CD4-positive, alpha-beta T cell treated with Interleukin-10 for 1 hour (primary cell): ENCODE measurements at places on chromosomes 2 and 18.

DNA sequence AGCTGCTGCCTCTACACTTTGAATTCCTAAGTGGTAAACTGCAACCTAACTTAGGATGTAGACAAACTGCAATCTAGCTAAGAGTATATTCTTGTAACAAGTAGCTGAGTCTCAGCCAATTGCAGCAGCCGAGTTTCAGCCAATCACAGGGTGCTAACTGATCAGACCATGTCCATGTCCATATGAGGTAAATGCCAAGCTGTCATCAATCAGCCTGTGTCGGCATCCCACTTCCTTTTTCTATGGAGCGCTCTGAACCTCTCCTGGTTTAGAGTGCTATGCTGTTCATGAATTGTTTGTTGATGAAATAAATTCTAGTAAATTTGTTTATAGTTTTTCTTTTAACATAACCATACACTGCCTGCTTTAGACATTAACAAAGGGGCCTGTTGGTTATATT, 408.8 kb downstream of the NBAS start:
- no peak for DNase-seq

- no peak for DNase-seq
Measured at GRCh38 chr18:57389271-57389670, 36.9 kb downstream of the ST8SIA3 start.

DNA sequence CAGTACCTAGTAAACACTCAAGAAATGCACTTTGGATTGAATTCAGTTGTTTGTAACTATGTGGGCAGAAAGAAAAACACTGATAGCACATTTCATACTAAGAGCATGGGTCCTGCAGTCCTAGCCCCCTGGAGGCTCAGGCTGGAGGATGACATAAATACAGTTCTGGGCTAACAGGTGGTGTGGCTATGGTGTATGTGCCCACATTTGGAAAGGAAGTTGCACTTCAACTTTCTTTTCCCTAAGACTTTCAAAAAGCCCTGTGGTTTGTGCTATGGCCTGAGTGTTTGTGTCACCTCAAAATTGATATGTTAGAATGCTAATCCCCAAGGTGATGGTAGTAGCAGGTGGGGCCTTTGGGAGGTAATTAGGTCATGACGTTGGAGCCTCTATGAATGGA, 218.2 kb downstream of the CDCA7 start:
- DNase-seq, result no peak

- DNase-seq, result no peak
Measured at GRCh38 chr2:23530206-23530908, 145.4 kb downstream of the KLHL29 start.

DNA sequence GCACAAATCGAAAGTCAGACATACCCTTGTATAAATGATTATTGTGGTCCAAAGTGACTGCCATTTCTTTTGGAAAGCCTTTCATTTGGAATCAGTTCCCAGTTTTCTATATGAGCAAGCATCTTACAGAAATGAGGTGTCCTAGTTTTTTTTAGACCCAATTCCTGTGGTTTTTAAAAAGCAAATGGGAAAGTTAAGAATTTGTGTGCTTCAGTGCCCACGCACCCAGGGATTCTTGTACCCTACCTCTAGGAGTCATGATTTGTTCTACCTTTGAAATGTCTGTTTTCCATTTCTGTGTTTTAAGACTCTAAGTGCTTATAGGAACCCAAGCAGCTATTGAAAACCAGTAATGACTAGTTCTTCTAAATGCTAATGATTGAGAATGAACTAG, 218.1 kb downstream of the CAMKMT start:
- no peak for DNase-seq

GRCh38 chr18:44654573-44654972, 26.1 kb upstream of the SETBP1 start:
- no peak for DNase-seq

DNA sequence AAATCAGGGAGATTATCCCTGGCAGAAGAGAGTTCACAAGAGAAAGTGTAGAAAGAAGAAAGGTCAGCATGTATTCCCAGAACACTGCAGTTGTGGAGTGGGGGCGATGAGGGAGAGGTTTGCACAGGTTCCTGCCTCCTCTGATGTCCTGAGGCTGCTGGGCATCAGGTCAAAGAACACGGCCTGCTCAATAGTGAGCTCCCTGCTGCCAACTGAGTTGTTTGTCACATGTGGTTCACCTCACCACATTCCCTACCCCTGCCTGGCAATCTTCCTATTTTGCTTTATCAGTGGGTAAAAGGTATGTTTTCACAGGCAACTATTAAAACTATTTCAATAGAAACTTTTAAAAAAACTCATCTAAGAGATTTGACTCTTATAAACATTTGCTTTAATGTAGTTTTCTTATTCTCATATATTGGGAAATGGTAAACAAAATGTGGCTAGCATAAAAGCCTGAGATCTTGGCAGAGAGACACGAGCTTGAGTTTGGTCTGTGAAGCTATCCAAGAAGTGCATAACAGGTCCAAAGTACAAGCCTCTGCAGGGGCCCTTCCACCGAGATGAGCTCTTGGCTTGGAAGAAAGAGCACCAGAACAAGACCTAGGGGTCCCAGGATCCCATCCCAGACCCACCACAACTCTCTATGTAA, 123.9 kb upstream of the SRD5A2 start:
- no peak for DNase-seq

DNA sequence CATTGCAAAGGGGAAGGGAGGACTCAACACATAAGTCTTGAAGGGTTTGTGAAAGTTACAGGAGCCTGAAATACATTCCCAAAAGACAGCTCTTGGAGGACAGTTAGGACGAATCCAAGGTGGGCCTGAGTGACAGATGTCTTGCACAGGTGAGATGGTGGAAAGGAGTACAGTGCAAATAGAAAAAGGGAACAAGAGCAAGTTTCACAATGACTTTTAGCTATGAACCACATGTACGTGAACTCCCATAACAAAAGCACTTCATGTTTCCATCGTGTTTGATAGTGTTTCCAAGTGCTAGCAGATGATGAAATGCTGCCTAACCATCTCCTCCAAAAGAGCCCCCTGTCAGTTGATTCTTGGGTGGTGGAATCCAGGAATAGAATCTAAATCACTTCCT, 1.8 kb downstream of the IL18RAP start:
- DNase-seq, result no peak

DNA sequence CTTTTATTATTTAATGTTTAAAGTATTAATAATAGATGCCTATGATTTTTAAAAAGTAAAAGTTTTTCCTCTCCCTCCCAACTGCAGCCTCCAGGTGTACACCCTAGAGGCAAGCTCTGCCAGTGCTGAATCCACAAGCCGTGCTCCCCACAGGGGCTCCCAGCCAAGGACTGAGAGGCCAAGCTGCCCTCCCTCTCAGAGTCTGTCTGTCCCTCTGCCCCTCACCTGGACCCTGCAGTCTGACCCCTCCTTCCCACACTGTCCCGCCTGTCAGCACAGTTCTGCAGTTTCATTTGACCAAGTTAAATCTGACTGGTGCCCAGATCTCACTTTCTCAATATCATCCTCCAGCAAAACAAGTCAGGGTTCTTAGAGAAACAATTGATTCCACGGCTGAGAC, 14.8 kb upstream of the PROC start:
- no peak for DNase-seq

DNA sequence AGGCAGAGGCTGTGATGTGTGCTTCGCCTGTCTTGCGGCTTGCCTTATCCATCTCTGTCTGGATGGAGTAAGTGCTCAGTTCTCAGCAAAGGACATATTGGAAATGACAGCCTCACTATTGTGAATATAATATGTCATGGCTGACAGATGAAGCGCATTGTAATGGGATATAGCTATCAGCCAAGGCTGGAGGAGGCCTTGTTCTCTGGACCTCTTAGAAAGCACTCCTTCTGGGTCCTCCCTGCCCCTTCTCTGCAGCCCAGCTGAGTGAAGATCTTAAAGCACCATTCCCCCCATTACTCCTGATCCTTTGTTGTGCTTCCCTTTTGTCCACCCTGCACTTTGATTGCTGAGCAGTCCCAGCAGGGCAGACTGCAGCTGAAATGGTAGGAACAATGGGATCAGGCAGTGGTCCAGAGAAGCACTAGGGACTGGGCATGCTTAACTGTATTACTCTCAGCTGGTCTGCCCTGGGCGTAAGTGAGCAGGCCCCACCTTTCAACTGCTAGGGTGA, 265.3 kb downstream of the SETBP1 start:
- DNase-seq, result no peak

- no peak for DNase-seq
Measured at GRCh38 chr2:147600646-147601045, 244.2 kb upstream of the ACVR2A start.

DNA sequence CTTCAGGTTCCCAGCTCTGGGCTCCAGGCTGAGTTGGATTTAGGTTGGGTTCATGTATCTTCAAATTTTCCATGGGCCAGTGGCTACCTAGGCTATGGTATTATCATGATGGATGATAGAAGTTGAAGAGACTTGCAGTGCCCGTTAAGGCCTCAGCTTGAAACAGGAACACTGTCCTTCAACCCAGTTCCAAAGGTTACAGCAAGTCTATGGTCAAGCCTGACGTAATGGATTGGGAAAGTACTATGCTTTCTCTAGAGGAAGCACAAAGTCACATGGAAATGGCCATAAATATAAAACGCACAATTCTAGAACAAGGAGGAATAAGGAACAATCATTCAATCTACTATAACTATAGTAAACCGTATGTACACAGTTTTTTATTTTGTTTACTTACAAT, 593.2 kb downstream of the ZEB2 start:
- DNase-seq, result no peak

DNA sequence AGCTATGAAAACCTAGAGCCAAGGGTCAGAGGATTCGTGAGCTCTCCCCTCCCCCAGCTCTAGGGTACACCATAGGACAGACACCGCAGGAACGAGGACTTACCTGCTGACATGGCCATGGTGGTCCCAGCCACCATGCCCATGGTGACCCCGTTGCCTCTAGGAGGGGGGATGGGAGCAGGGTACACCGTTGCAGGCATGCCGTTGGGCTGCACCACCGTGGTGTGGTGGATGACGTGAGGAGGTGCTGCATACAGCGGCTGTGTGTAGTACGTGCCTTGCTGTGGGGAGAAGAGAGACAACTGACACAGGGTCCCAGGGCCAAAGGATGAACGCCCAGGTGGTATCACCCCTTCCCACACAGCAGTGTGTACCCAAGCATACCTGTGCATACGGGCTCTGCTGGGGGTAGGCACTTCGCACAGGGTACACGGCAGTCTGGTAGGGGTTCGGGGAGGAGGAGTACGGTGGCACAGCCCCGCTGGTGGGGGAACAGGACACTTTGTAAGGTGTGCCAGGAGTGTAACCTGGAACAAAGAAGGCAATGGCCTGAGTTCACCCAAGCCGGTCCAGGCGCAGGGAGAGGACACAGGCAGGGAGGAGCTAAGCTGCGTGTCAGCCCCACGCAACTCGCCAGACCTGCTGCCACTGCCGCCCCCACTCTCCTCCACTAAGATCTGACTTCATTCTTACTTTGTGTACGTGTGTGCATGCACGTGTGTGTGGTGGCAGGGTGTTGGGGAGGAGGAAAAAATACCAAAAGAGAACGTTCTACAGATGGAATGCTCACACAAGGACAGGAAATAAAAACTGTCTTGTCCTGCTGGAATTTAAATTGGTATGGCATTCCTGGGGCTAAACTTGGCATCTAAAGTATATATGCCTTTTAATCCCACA, 37.8 kb downstream of the FAM168B start:
- DNase-seq, result no peak

DNA sequence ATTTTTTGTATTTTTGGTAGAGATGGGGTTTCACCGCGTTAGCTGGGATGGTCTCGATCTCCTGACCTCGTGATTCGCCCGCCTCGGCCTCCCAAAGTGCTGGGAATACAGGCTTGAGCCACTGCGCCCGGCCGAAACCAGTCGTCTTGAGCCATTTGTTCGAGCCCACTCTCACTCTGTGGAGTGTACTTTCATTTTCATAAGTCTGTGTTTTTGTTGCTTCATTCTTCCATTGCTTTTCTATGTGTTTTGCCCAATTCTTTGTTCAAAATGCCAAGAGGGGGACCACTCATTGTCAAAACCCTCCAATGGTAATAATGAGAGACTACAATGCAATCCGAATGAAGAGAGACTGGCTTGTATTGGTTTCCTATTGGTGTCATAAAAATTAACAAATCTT, 1545.5 kb upstream of the DDX18 start:
- no peak for DNase-seq

- no peak for DNase-seq
Measured at GRCh38 chr2:45256173-45256866, 247.1 kb upstream of the SIX2 start.

GRCh38 chr2:177403838-177404237, 11.3 kb downstream of the AGPS start:
- no peak for DNase-seq

DNA sequence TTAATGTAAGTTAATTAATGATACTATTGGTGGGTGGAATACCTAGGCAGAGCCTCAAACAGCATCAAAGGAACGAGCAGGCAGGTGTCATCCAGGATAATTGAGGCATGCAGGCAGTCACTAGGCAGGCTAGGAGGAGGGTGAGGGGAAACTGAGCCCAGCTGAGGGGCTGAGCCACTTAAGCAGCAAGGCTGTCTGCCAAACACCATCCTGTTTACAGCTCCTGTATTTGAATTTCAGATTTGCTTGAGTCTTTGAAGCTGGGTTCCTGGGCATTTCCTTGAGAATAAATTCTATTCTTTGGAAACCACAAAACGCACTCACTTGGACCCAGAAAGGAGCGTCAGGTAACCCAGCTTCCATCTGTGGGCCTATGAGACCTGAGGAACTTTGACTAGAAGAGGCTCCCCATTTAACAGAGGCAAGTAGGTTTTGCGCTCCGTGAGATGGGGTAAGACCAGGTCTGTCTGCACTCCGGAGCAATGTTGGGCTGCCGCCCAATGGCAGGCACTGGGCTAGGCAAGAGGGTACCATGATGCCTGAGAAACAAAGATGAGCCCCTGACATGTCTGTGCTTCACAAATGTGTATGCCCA, 2.0 kb downstream of the EDAR start:
- peak; percentile 33 for DNase-seq

GRCh38 chr2:180158961-180159360, 151.9 kb upstream of the CWC22 start:
- no peak for DNase-seq

DNA sequence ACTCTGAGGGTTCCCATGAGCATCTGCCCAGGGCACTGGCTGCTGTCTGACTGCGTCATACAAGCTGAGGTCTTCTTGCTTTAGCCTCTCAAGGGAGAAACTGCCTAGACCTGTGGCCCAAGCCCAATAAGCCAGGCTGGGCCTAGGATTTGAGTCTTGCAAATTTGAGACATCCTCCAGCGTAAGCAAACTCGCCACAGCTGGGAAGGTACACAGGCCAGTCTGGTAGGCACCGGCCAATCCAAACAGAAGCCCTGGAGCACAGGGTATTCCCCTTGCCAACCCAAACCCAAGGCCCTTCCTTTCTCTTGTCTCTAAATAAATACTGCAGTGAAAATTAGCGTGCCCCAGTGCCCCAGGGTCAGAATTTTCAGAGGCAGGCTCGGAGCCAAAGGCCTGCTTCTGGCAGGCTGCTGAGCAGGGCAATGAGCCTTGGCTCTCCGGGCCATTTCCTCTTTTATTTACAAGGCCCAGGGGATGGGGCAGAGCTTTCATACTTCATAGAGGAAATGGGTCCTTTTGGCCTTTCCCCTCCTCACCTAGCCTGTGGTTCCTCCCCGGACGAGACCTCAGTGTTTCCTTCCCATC, 33.3 kb downstream of the POLR1A start:
- DNase-seq, result no peak

DNA sequence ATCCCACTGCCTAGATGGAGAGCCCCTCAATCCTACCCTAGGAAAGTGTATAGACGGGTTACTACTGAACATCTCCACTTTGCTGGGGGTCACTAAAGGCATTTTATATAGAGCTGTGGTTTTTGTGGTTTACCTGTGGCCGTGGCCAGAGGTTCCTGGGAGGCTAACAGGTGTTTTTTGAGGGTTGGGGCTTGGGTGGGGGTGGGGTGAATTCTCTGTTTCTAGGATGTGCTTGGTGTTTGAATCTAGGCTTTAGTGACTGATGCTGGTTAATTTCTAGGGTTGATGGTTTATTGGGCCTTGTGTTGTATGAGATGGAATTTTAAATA, 7.7 kb downstream of the HOXD8 start:
- DNase-seq, result no peak
